Stimulated activated CD4-positive, alpha-beta T cell treated with anti-CD3 and anti-CD28 coated beads, Interleukin-1b, Interleukin-23, amount 100 ng/mL, for 48 hours (primary cell): ENCODE measurements at places on chromosomes 11 and 22.

GRCh38 chr11:76803811-76804600, 20.9 kb downstream of the TSKU start:
- peak; percentile 85 for DNase-seq

GRCh38 chr11:13535819-13536218, 40.0 kb upstream of the PTH start:
- DNase-seq = no peak

DNA sequence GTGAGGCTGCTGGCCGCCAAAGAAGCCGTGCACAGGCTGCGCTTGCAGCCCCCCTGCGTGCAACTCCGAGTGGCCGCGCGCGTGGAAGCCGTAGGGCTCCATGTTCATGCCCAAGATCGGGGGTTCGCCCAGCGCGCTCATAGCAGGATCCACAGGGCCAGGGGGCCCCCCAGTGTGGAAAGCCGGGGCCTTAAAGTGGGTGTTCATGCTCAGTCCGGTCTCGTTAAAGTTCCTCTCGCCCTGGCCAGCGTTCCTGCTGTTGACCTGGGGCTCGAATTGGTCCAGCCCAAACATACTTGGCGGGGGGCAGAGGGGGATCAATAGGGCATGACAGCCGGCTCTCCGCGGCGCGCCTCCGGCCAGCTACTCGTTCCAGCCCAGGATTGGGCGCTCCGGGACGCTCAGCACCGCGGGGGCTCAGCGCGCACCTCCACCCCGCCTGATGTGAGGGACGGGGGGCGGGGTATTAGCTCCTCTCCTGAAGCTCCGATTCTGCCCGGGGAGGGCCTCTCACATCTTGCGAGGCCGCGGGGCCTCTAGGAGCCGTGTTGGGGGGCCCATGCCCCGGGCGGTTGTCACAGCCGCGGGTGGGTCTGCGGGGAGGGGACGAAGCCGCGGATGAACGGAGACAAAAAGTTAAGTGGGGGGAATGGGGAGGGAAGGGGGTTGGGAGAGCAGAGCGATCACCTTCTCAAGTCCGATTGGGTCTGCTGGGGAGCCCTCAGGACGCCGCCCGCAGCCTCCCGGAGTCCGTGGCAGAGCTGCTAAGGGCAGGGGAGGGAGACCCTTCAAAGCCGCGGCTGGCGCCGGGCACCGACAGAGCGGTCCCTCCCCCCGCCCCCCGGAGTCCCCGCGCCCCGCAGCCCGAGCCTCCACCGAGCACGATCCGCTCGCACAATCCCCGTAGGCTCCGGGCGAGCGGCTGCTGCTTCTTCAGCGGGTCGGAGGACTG, 1.0 kb downstream of the MN1 start:
- DNase-seq = no peak

DNA sequence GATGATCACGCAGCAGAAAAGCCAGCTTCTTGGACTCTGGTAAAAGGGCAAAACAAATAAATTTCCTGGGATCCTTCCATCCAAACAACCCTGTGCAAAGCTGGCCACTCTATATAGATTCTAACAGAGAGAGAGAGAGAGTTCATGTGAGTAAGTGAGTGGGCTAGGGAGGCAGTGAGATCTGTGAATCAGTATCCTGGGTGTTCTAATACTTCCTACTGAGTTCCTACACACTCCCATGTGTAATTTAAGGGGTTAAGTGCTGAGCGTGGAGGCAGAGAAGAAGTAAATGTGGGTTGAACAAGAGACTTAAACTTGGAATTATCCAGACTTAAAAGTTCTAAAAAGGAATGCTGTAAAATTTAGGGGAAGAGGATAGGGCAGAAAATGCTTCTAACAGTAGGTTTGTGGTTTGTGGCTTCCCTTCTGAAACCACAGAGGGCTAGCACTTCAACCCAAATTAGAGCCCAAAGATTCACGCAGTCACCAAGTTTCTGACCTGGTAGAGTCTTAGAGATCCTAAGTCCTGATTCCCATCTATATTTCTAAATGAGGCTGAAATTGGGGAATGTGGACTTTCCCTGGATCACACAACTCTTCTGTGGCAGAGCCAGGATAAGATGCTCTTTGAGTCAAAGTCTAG, 413.9 kb downstream of the TENM4 start:
- DNase-seq = no peak

GRCh38 chr11:75440960-75441803, 8.2 kb upstream of the KLHL35 start:
- DNase-seq = no peak

GRCh38 chr11:133814588-133815100, 30.7 kb downstream of the SPATA19 start:
- no peak for DNase-seq

- no peak for DNase-seq
Observed at GRCh38 chr11:64719406-64719805, 3.6 kb downstream of the NRXN2 start.

- no peak for DNase-seq
Observed at GRCh38 chr11:31236143-31236542, 133.4 kb downstream of the DCDC1 start.

DNA sequence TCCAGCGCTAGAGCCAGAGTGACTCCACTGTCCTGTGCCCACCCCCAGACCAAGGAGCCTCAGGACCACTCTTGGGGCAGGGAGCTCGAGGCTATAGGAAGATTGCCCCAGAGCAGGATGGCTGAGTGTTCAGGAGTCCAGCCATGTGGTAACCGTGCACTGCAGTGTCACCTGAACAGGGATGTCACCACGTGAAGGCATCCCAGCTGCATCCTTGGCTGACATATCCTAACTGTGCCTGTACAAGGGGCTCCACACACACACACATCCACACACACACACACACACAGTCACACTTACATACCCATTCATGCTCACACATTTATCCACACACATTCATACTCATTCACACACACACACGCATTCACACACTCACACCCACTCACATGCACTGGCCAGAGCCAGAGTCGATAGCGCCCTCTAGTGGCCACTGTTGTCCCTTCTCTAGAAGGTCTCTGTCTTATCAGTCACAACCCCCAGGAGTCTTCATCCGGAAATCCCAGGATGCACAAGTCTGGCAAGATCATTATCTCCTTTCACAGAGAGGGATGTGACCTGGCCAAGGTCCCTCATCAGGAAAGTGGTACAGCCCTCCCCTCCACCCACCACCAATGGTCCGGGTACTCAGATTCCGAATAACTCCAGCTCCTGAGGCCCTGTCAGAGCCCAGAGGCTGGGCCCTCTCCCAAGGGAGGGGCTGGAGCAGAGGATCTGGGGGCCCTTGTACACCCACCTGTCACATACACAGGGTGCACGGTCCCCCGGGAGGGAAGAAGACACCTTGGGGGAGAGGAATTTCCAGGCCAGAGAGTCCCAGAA, 55.1 kb downstream of the IGLL5 start:
- peak; percentile 78 for DNase-seq

DNA sequence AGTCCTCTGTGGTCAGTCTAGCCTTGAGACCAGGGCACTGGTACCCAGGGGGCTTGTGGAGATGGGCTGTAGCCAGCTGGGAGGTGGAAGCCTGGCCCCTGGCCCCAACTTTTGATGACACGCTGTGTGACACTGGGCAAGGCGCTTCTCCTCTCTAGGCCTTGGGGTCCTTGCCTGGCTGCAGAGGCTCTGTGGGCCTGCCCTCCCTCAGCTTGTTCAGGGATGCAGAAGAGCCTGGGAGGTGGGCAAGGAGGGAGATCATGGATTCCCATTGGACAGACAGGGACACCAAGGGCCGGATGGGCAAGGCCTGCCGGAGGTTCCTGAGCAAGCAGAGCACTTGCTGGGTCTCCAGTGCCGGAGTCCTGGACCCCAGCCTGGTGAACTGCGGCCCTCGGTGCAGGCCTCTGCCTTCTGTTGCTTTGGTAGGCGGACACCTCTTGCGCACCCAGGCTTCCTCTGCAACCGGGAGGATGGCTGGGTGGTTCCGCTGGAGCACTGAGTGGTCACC, 1.3 kb upstream of the PPP2R5B start:
- no peak for DNase-seq

DNA sequence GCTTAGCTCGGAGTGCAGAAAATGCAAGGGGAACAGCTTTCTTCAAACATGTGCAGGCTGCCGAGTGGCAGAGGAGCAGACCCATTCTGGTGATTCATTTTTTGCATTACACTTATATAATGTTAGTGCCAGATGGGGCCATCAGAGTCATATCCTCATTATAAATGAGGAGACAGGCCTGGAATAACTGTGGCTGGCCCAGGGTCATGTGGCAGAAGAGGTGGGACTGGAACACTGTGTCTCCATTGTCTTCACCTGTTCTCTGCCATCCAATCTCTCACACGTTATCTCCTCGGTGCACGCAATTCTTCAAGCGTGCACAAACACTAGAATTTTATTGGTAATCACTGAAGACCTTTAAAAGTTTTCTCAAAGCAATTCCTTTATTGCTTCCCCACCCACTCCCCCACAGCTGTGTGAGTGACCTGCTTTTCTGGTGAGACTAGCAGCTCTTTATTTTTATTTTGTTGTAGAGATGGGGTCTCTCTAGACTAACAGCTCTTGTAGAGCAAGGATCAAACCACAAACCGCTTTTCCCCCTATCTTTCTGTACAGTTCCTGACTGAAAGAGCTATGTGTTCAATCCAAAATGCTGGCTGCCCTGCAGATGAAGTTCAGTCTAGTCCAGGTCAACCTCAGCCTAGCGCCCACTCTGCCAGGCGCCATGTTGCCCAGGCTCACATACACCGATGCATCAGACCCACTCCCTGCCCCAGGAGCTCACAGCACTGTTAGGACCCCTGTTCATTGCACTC, 75.3 kb downstream of the ST3GAL4 start:
- no peak for DNase-seq

DNA sequence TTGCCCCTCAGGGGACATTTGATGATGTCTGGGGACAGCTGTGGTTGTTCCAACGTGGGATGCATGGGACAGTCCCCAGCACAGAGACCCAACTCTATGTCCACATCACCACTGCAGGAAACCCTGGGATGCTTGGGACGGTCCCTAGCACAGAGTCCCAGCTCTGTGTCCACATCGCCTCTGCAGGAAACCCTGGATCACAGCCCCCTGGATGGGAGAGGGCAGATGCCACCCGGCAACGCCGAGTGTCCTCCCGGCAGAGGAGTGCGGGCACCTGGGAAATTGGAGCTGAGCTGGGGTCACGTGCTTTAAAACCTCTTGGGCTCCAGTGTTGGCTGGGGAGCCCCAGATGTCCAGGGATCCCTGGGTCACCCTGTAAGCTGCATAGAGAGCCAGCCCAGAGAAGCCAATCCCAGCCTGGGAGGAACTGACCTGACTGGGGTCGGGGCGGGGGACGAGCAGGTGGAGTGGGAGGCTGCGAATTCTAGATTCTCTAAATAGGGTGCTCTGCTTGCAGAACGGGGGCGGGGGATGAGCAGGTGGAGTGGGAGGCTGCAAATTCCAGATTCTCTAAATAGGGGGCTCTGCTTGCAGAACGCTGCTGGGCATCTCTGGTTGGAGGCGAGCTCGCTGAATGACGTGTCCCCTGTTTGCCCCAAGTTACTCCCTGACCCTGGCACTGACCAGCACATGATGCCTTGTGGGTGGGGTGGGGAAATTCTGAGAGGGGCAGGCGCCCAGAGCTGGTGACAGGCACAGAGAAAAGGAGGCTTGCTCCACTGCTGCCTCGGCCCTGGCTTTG, 1197.8 kb downstream of the BRD1 start:
- no peak for DNase-seq

- no peak for DNase-seq
Observed at GRCh38 chr22:42837556-42837955, 19.5 kb downstream of the ARFGAP3 start.

DNA sequence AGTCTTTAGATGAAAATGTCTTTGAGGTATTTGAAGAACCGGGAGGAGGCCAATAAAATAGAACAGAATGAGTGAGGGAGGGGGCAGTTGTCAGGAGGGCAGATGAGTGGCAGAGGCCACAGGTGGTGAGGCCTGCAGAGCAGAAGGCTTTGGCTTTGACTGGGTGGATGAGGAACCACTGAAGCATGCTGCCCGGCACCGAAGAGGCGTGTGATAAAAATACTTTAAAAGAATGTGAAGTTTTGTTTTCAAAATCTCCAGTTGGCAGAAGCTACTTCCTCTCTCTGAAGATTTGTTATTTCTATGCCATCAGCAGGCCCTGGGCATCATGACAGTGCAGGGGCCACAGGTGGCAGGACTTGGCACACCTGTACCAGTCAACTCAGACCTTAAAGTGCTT, 6.3 kb downstream of the MS4A12 start:
- DNase-seq = peak; percentile 11

GRCh38 chr11:61797263-61797944, 4.7 kb downstream of the FEN1 start:
- peak; percentile 46 for DNase-seq

- no peak for DNase-seq
Observed at GRCh38 chr11:70826541-70827335, 425.6 kb downstream of the SHANK2 start.

DNA sequence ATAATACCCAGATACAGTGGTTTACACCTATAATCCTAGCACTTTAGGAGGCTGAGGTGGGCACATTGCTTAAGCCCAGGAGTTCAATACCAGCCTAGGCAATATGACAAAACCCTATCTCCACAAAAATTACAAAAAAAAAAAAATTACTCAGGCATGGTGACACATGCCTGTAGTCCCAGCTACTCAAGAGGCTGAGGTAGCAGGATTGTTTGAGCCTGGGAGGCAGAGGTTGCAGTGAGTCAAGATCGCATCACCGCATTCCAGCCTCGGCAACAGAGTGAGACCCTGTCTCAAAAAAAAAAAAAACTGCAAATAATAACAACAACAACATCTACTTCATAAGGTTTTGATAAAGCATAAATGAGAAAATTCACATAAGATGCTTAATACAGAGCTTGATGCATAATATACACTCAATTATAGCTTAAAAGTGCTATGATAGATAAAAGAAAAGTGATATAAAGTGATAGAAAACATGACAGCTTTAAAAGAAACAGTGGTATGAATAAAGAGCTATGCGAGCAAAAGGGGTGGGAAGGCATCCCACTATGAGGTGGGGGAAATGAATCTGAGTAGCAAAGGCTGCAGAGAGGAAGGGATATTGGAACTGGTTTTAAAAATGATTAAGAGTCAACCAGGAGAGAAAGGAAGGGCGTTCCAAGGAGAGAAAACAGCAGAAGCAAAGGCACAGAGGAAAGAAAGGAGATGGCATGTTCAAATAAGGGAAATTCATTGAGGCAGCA, 197.6 kb downstream of the KIF18A start:
- DNase-seq = no peak

DNA sequence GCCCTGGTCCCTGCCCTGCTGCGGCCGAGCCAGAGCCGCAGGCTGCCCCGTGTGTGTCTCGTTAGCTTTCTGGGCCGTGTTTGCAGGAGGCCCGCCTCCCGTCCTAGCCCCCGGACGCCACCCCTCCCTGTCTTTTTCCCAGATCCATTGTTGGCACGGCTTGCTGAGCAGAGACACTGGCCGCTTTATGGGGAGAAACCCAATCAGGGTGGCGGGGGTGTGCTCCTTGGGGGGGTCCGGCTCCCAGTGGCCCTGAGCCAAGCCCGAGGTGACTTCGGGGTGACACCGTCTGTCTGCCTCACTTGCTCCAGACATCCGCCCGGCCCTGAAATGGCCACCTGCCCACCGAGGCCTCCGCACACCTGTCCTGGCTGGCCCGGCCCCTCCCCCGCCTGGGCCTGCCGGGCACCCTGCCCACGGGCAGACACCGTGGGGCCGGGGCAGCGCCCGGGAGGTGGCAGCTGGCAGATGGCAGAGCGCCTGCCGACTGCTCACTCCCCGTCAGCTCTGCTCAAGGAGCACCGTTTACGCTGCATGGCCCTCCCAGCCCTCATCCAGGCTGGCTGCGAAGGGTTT, 43.1 kb upstream of the PPARA start:
- DNase-seq = no peak

- DNase-seq = no peak
Observed at GRCh38 chr11:115178705-115179104, 325.5 kb downstream of the CADM1 start.
